Transverse colon (tissue), 4 donors: ENCODE measurements at places on chromosomes 6 and 20. TPM values are rescaled to one million over a fixed set of nuclear protein-coding genes. Genes with fewer than 3 reads are reported as not detected.

GRCh38 chr6:14792118-14792955 is 453.5 kb upstream of the JARID2 start:
- DNase-seq, result no peak

GRCh38 chr20:5484926-5485325 is 168.2 kb upstream of the PROKR2 start:
- DNase-seq, result no peak

GRCh38 chr6:44036699-44037101 is 90.6 kb downstream of the MRPL14 start:
- no peak for DNase-seq

- no peak for DNase-seq
Observed at GRCh38 chr20:15599961-15600360, 973.3 kb downstream of the KIF16B start.

- DNase-seq, result no peak
Observed at GRCh38 chr6:14228571-14228970, 111.0 kb downstream of the CD83 start.

GRCh38 chr6:84403545-84403944 is 176.1 kb upstream of the CEP162 start:
- DNase-seq, result no peak

GRCh38 chr6:132865364-132865763 is 51.0 kb downstream of the RPS12 start:
- DNase-seq, result no peak

DNA sequence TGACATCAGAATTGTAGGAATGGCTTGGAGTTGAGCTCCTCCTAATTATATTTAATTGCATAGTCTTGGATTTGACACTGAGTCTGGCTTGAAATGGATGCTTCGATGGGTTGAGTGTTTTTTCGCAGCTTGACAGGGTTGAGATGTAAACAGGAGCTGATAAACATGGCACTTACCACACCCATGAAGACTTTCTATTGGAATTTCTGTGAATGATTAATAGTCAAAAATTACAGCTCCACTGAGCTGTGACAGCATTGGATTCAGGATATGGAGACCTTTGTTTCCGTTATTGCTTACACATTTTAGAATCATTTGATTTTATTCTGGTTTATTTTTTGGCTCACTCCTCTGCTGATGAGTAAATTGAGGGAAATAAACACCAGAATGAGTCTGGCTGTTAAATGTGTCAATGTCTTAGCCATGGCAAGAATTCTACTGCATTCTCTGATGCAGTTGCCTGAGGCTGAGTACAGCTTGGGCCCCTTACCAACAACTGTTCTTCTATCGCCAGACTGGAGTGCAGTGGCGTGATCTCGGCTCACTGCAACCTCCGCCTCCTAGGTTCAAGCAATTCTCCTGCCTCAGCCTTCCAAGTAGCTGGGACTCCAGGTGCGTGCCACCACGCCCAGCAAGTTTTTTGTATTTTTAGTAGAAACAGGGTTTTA is 128.1 kb upstream of the DOK5 start:
- DNase-seq, result no peak

DNA sequence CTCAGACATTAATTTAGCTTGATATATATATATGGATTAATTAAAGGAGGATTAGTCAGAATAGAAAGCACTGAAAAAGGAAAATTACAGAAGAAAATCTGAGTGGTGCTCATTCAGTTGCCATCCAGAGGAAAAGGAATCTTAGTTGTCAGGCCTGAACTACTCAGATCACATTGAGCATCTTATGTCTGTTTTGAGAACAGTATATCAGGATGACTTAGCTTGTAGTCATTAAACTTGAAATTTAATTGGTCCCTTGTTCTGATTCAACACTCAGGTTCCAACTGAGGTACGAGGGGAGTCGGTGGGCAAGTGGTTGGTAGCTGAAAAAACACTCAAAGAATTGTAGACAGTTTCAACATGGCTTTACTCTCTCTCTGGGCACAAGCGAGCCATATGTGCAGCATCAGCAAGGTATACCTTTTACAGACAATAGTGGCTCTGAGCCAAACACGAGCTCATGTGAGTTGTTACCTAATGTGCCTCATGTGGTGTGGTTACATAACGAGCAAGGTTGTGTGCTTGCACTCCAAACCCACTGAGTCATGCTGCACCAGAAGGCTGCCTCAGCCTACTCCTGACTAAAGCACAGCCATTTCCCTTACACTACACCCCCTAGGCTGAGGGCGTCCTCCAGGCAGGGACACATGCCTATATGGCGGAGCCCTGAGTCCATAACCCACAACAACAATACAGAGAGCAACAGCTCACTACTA is 73.0 kb upstream of the HMGN3 start:
- DNase-seq, result no peak

GRCh38 chr6:169906688-169907418 is 155.4 kb downstream of the ERMARD start:
- DNase-seq, result no peak

DNA sequence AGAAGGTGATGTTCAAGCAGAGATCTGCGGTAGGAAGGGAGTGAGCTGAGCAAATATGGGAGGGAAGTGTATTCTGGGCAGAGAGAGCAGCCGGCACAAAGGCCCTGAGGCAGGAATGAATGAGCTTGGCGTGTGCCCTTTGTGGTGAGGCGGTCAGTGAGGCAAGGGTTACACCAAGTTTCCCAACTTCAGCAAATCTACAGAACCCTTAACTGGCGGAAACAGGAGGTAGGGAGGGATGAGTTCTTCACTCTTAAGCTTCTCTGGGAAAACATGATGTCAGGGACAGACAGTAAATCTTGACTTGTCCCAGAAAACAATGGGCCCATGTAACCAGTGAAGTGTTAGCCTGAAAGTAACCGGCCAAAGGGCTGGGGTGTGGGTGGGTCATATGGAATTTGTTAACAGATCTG is 97.1 kb upstream of the PTPN1 start:
- DNase-seq, result no peak

- DNase-seq, result peak; percentile 70
Observed at GRCh38 chr6:52663120-52663935, 7.6 kb upstream of the TMEM14A start.

GRCh38 chr6:2149361-2150006 is 95.9 kb downstream of the GMDS start:
- no peak for DNase-seq

DNA sequence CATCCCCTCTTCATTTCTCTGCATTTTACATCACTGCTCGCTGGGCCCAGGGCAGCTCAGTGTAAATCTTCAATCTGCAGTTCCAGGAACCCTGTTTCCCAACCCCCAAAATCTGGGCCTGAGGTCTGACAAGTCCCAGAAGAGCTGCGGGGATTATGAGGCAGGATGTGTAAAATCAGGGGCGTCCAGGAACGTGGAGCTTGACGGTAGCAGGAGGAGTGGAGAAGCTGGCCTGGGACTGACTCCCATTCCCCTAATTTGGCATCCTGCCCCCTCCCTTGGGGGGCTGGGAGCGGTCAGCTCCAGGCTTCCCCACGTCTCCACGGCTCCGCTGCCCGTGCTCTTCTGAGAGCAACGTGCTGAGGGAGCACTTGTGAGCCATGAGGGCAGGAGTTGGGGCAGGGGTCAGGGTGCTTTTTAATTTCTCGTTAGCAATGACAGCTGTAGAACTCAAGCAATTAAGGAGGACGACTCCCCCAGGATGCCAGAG is 23.4 kb upstream of the VEGFA start:
- DNase-seq, result no peak

DNA sequence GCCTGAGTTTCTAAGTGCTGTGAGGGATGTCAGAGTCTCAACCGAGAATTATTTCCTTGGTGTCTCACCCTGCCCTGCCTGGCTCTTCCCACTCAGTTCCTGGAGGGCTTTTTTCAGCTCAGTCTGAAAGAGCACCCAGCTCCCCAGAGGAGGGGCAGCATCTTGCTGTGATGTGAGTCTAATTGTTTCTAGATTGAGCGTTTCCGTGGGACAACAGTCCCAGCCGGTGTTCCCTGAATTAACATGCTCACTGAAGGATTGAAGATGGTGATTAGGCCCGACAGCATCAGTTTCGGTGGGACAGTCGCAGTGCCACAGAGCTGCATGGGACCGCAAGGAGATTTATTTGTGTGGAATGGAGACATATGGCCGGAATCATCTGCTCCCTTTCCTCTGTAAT is 587.6 kb downstream of the DHX35 start:
- no peak for DNase-seq

GRCh38 chr20:64161356-64162238 is 2.7 kb upstream of the MYT1 start:
- peak; percentile 18 for DNase-seq

DNA sequence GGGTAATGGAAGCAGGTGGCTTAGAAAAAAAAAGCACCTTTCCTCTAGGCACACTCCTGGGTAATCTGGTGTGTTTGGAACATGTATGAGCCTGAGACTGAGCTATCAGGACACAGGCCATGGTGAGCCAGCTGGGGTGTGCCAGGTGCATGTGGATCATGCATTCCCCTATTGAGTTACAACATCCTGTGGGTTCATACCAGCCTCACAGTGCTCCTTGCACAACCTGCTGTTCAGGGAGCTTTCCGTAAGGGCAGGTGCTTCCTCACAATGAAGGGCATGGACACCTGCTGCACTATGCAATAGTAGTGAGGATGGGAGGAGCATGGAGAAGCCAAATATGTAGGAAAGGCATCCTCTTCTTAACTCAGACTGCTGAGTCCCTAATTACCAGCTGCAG is 197.2 kb upstream of the SUPT3H start:
- no peak for DNase-seq

GRCh38 chr20:19457611-19458010 is 245.2 kb downstream of the SLC24A3 start:
- DNase-seq, result no peak

The ITCH gene
- total RNA-seq, result 35.2 TPM

The SRXN1 gene
- 43.0 TPM for total RNA-seq

The NKAIN4 gene
- total RNA-seq, result not detected

The LRFN2 gene
- not detected for total RNA-seq

The E2F1 gene
- 1.2 TPM for total RNA-seq

The PRIM2 gene
- 25.8 TPM for total RNA-seq

The TMEM170B gene
- 8.0 TPM for total RNA-seq

The SLC17A1 gene
- not detected for total RNA-seq

The DACT2 gene
- not detected for total RNA-seq
